EL (cell line): ENCODE measurements at places on chromosomes 13 and 19.

DNA sequence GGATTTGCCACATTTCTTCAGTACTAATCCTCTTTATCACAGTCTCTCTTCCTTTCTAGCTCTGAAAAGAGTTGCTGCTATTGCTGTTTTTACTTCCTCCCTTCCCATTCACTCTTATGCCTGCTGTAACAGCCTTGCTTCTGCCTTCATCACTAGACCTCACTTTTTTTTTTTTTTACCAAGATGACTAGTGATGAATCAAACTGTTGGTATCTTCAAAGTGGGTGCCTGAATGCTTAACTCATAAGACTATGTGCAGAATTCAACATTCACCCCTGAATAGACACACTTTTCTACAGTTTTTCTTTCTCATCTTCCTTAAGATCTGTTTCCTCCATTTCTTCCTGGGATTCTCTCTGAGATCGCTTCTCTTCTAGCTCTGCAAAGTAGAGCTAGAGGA, 217.2 kb upstream of the HTR2A start:
- peak; percentile 84 for DNase-seq

DNA sequence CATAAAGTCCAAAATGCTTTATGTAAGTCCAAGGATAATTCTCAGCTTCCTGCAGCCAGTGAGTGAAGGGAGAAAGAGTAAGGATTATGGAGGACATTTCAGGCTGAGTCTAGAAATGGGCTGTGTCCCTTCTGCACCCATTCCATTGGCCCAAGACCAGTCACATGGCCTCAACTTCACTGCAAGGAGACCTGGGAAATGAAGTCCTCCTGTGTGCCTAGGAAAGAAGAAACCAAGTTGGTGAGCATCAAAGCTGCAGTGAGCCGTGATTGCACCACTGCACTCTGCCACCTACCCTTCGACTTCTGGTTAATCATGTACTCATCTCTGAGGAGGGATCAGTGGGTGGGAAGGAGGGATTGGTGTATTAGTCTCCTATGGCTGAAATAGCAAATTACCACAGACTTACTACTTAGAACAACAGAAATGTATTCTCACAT, 3.6 kb upstream of the CD37 start:
- DNase-seq = peak; percentile 51

- DNase-seq = no peak
Observed at GRCh38 chr19:31955061-31955460, 390.3 kb upstream of the ZNF507 start.

- no peak for DNase-seq
Observed at GRCh38 chr19:5080809-5081208, 111.9 kb downstream of the KDM4B start.
